Fibroblast of skin of back (primary cell): ENCODE measurements at places on chromosomes 3 and 15.

DNA sequence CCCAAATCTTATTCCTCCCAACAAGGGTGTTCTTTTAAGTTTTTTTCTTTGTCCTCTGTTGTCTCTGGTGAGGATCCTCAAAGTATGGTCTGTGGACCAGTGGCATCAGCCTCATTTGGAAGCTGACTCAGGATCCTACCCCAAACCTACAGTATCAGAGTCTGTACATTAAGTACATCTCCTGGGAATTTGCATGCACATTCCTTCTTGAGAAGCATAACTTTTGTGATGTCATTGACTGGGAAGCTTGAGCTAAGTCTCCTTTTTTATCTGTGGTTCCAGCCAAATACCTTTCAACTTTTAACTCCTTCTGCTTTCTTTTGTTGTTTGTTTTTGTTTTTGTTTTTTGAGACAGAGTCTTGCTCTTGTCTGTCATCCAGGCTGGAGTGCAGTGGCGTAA, 40.5 kb downstream of the ARMC8 start:
- DNase-seq: peak; percentile 94

GRCh38 chr15:79129235-79129634, 38.7 kb upstream of the RASGRF1 start:
- no peak for DNase-seq

- DNase-seq: no peak
Observed at GRCh38 chr15:93493172-93493571, 404.2 kb upstream of the RGMA start.

- DNase-seq: peak; percentile 71
Observed at GRCh38 chr3:71210257-71211007, 373.1 kb downstream of the FOXP1 start.

- no peak for DNase-seq
Observed at GRCh38 chr3:39343076-39343717, 13.7 kb downstream of the CCR8 start.

GRCh38 chr3:172915911-172916514, 165.5 kb downstream of the ECT2 start:
- no peak for DNase-seq

GRCh38 chr3:73695841-73696240, 71.1 kb upstream of the PDZRN3 start:
- no peak for DNase-seq

GRCh38 chr15:76191539-76192244, 119.6 kb downstream of the ETFA start:
- no peak for DNase-seq

DNA sequence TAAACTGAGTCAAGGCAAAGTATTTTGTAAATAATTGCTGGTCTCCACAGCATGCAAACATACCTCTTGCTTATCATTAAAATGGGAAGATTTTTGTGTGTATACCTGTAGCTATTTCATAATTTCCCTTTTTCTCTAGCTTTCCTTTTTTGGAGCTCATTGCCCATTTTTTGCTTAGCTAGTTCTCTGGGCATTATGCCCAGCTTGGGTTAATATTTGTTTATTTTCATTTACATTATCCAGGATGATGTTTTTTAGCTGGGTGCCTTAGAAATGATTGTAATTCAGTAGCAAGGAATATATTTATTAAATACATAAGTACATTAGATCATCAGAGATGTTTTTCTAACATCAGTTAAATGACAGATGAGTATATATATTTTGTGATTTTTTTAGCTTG, 1271.7 kb upstream of the GBE1 start:
- peak; percentile 41 for DNase-seq

GRCh38 chr3:190265796-190266195, 56.5 kb downstream of the CLDN1 start:
- peak; percentile 69 for DNase-seq

DNA sequence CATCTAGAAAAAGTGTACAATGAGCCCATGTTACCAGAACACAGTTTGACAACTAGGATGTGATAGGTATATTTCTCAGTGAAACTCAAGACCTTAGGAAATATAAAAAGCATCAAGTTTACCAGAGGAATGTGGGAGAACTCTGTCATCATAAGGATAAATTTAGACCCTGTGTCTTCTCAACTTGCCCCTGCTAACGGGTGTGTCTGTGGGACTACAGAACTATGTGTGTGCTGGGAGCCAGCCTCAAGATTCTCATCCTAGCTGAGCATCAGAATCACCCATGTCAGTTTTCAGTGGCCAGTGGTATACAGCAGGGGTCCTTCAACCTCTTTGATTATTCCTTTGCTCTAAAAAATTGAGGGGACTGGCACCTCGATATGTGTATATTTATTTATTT, 393.3 kb downstream of the PLCL2 start:
- peak; percentile 3 for DNase-seq

- DNase-seq: peak; percentile 83
Observed at GRCh38 chr3:99625643-99626416, 12.6 kb upstream of the COL8A1 start.

DNA sequence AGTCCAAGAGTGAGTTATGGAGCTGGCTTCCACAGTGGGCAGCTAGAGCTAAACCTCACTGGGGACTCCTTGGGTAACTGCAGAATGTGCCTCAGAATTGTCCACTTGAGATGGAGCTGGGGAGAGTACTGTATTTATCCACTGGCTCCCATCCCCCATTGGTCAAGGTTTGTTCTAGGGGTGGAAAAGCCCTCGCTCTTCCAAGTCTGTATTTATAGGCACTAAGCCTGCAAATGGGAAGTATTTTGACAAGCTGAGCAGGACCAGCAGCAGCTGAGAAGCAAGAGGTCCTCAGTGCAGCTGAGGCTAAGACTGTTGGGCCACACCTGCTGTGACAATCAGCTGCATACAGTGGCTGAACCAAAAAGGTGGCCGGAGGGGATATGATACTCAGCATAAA, 5.8 kb downstream of the USP13 start:
- no peak for DNase-seq

DNA sequence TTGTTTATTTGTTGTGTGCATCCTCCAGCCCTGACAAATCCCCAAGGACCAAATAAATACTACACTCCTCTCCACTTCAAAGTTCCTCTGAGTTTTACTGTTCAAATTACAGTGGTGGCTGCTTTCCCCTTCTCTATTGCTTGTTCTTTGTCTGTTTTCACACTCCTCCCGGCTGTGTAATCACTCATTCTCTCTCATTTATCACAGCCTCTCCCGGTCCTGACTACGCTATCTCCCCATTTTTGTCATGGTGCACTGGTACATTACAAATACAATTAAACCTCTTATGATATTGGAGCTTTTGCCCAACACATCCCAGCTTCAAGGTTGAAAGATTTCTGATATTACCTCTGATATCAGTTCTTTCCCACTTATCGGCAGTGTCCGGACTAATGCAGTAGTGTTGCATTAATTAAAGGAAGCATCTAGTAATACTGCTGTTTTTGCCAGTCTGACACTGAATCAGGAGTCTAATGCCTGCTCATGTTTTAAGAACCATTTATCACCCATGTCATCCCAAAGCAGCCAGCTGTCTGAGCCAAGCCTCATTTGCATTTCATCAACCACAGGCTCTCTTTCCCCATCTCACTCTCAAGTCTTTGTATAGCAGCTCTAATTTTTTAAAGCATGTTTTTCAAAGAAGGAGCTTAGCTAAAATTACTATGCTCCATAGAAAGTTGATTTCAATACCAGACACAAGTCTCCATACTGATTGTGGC, 740.5 kb downstream of the ROBO2 start:
- no peak for DNase-seq

DNA sequence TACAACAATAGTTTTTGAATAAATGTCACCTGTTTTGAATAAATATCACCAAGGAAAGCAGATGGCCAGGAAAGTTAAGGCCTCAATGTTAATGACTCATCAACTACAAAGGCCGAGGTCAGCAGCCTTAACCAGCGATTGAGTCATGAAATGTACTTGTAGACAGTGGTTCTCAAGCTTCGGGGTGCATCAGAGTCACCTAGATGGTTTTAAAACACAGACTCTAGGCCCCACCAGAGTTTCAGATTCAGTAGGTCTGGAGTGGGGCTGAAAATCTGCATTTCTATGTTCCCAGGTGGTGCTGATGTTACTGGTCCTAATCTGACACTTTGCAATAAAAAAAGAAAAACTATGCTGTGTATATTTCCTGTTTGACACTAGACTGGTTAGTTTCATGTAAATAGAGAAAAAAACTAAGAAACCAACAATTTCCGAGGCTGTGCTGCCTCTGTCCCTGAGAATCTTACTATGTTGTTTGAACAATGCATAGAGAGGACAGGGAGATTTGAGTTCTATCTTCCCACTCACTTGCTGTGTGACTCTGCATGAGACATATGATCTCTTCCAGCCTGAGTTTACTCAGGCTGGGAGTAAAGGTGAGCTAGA, 9.8 kb downstream of the RAB27A start:
- DNase-seq: peak; percentile 69

GRCh38 chr15:78065284-78065872, 12.1 kb downstream of the TBC1D2B start:
- DNase-seq: peak; percentile 98

- DNase-seq: no peak
Observed at GRCh38 chr3:174936590-174936989, 77.5 kb downstream of the NAALADL2 start.

- DNase-seq: no peak
Observed at GRCh38 chr3:181690769-181691168, 21.0 kb upstream of the SOX2 start.

- DNase-seq: peak; percentile 78
Observed at GRCh38 chr15:66901336-66902100, 163.9 kb upstream of the SMAD3 start.

- peak; percentile 96 for DNase-seq
Observed at GRCh38 chr3:178703268-178703975, 167.2 kb downstream of the KCNMB2 start.

GRCh38 chr15:41804916-41805666, 22.8 kb upstream of the JMJD7 start:
- no peak for DNase-seq

DNA sequence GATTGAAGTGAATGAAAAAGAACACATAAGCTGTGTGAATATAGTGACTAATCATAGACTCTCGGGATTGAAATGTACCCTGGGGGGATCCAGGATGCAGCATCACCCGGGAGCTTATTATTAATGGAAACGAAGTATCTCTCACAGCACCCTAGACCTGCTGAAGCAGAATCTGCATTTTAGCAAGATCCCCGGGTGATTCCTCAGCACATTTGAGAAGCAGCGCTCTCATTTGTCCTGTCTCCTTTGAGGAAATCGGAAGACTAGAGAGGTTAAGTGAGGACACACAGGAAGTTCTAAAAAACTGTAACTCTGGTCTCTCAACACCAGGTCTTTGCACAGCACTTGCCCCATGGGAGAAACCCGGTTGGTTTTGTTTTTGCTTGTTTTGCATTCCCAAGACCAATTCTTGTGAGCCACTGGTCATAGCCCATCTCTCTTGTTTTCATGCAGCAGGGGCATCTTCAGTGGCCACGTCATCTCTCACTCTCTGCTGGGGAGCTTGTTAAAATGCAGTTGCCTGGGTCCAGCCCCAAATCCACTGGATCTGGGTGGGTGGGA, 30.2 kb downstream of the ZNF710 start:
- DNase-seq: peak; percentile 75

GRCh38 chr3:194105292-194105691, 30.7 kb upstream of the HES1 start:
- DNase-seq: no peak

DNA sequence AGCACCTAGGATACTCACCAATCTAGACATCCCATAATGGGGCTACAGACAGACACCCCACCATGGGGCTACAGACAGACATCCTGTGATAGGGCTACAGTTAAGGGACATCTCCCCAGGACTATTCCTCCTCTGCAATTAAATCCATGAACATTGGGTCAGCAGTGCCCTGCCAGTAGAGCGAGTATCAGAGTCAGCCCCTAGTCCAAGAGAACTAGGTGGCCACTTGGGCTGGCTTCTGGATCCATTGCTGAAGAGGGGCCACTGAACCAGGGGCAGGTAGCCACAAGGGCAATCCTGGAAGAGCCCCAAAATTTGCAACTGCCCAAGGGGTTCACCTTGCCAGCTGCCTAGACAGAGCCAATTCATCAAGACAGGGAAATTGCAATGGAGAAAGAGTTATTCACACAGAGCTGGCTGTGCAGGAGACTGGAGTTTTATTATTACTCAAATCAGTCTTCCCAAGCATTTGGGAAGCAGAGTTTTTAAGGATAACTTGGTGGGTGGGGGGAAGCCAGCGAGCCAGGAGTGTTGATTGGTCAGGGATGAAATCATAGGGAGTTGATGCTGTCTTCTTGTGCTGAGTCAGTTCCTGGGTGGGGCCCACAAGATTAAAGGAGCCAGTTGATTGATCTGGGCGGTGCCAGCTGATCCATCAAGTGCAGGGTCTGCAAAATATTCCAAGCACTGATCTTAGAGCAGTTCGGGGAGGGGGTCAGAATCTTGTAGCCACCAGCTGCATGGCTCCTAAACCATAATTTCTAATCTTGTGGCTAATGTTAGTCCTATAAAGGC, 170.2 kb upstream of the SMAD3 start:
- DNase-seq: peak; percentile 72

- no peak for DNase-seq
Observed at GRCh38 chr15:56786966-56787365, 53.7 kb upstream of the ZNF280D start.

GRCh38 chr15:60656885-60657284, 177.9 kb upstream of the ICE2 start:
- DNase-seq: no peak

- peak; percentile 30 for DNase-seq
Observed at GRCh38 chr15:38148471-38148870, 104.2 kb upstream of the SPRED1 start.

DNA sequence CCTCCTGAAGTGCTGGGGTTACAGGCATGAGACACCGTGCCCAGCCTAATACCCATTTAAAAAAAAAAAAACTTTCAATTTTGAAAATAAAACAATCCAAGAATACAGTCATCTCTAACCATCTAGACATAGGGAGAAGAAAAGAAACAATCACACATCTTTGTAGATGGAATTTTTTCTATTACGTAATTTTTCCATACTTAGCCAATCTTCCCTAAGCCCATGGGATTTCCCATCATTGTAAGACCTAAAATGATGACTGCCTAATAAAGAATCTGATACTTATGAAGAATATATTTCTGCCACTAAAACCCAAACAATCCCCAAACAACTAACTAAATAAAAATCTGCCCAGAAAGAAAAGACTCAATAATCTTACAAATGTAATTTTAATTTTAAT, 88.7 kb downstream of the CBLB start:
- DNase-seq: peak; percentile 61

DNA sequence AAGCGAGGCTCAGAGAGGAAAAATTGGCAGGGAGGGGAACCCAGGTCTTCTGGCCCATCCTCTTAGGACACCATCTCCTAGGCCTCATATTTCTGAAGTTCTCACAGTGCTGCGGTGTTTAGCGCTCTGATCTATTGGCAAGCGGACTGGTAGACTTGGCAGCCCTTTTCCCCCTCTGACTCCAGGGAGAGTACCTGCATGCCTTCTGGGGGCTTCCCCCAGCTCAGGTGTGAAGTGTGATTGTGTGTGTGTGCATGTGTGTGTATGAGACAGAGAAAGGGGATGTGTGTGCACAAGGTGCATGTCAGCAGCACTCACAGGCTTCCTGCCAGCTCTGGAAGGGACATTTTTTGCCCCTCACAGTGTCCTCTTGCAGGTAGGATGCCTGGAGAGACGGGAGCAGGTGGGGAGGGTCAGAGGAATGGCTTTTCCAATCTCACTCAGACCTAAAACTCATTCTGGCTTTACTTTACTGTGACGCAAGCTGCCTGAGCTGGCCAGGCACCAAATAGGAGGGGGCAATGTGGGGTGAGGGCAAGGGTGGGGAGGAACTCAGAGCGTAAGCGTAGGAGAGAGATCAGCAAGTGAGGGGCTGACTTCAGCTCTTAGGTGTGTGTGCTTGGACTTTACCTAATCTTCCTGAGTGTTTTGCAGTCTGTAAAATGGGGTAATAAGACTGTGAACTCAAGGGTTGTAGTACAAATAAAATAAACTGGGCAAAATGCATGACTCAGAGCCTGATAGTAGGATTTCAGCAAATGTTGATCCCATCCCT, 4.0 kb upstream of the IL17RE start:
- no peak for DNase-seq

GRCh38 chr3:133488785-133489367, 84.6 kb upstream of the CDV3 start:
- peak; percentile 56 for DNase-seq
